NCI-H1092 treated with DMSO at 0.1 percent for 48 hours (cell line): ENCODE measurements at places on chromosomes 13 and 19.

GRCh38 chr13:30763786-30764413 lies 28.6 kb downstream of the ALOX5AP start:
- DNase-seq: no peak

- DNase-seq: no peak
Observed at GRCh38 chr13:51684076-51684475, 99.8 kb downstream of the WDFY2 start.

DNA sequence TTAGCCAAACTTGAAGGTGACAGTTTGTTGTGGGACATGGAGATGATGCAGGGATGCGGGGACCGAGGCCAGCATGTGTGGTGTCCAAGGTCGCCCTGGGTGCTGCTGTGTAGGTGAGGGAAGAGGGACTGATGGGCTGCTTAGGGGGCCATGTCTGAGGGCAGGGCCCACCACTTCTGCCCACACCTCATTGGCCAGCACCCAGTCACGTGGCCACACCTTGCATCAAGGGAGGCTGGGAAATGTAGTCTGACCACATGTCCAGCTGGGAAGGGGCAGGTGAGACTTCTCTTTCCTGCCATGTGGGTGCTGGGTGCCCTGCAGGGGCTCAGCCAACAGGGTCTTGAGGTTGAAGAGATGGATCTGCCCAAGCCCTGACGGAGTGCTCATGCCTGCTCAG lies 88.9 kb downstream of the KDM4B start:
- DNase-seq: peak; percentile 72

GRCh38 chr13:97386801-97387484 lies 47.0 kb upstream of the RAP2A start:
- DNase-seq: no peak

DNA sequence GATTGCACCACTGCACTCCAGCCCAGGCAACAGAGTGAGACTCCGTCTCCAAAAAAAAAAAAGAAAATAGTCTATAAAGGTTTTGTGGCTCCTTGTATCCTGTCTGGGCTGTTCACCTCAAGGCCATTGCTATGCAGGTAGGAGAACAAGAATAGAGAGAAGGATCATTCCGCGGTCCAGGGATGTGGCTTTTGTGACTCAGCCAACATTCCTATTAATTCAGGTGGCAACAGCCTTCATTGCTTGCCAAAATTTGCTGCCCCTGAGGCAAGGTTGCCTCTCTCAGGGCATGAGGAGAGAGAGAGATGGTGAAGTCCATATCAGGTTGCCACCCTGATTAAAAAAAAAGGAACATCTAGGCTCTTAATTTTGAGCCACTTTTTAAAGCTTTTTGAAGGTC lies 8.0 kb downstream of the ZNF551 start:
- no peak for DNase-seq

DNA sequence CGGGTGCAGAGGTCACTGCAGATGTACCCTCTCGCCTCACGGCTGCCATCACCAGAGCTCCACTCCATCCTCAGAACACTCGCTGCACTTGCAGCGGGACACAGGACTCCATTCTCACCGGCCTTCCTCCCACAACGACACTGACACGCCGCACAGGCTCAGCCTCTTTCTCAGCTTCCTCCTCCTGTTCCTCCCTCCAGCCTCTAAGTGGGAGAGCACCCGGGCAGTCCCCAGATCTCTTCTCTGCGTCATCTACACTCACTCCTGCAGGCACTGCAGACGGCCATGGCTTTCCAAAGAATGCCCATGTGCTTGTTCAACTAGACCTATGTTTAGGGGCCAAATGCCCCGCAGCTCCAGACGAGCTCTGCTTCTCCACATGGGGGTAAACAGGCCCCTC lies 14.3 kb upstream of the FKRP start:
- no peak for DNase-seq

DNA sequence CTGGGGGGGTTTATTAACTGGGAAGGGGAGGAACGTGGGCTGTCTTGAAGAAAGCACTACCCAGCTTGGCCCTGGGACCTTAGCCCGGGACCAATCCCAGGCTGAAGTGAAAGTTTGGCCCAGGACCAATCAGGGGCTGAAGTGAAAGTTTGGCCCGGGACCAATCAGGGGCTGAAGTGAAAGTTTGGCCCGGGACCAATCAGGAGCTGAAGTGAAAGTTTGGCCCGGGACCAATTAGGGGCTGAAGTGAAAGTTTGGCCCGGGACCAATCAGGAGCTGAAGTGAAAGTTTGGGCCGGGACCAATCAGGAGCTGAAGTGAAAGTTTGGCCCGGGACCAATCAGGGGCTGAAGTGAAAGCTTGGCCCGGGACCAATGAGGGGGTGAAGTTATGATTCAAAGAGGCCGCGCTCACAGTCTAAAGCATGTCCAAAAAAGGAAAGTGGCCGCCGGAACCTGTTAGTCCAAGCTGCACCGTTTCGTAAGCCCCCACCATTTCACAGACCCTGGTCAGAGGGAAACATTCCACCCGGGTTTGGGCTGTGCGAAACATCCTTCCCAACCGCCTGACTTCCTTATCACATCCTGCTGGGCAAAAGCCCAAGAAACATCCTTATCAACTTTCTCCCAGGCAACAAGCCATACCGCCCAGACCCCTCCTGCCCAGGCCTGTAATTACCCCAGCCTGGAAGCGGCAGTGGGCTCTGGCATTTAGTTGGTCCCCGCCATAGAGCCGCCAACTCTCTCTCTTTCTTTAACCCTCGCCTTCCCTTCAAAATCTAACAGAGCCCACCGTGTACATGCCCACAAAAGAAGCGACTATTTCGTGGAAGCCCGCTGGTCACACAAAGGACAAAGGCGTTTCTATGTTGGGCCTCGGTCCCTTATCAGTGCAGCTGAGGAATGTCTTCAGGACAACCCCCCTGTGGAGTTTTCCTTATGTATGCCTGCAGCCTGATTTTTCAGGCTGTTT lies 1.1 kb downstream of the ZNF850 start:
- peak; percentile 40 for DNase-seq

GRCh38 chr13:76822698-76823267 lies 63.4 kb downstream of the KCTD12 start:
- no peak for DNase-seq

DNA sequence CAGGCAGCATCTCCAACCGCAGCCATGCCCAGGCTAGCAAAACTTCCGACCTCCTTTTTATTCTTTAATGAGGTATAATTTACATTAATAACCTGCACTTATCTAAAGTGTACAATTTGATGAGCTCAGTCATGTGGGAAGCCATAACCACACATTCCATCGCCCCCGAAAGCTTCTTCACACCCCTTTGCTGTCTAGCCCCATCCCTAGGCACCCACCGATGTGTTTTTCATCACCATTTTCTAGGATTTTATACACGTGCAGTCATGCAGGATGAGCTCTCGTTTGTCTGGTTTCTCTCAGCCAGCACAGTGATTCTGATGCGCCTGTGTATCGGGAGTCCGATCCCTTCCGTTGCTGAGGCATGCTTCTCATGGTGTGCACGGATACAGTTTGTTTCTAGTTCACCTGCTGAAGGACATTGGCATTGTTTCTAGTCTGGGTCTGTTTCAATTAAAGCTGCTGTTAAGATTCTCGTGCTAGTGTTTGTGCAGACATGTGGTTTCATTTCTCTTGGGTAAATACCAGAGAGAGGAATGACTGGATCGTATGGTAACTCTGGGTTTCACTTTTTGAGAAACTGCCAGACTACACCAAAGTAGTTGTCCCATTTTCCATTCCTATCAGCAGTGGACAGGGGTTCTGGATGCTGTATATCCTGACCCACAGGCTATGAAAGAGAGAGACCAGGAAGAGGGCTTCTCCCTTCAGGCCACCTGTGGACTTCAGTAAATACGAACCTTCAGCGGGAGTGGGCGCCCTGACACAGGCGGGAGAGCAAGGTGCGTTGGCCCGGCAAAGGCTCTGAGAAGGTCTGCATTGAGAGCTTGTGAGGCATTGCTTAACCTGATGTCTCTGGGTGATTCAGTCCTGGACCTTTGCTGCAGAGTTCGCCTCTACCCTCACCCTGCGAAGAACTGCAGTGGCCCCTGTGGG lies 4.9 kb downstream of the AP1M1 start:
- no peak for DNase-seq

DNA sequence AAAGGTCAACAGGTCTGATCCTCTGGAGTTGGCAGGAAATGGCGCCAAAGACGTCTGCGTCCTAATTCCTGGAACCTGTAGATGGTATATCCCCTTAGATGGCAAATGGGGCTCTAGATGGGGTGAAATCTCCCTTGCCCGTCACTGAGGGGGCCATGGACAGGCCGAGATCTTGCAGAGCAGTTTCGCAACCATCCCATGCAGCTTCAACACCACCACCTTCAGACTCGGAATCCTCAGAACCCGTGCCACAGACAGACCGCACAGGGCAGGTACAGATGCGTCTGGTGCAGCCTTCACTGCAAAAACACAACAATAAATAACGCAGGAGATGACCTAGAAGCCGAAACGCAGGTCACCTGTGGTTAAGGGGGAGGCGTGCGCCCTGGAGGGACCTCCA lies 17.7 kb downstream of the REXO1 start:
- DNase-seq: no peak

DNA sequence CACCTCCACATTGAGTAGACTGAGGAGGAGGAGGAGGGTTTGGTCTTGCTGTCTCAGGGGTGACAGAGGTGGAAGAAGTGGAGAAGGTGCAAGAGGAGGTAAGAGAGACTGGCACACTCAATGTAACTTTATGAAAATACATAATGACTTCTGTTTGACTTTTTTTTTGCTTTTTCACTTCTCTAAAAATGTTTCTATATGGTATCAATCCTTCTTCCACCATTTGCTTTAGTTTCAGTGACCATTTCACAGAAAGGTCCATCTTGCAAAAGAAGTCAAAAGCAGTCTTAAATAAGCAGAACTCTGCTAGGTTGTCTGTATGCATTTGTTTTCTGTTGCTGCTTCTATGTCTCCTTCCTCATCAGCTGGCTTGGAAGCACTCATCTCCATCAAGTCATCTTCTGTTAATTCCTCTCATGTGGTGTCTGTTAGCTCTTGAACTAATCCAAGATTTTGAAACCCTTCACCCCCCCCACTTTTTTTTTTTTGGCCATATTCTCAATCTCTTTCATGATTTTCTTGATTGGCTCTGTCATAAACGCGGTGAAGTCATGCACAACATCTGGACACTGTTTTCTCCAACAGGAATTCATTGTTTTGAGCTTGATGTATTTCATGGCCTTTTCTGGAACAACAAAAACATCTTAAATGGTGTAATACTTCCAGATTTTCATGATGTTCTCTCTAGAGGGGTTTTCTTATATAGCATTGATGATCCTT lies 80.8 kb downstream of the KL start:
- DNase-seq: no peak

DNA sequence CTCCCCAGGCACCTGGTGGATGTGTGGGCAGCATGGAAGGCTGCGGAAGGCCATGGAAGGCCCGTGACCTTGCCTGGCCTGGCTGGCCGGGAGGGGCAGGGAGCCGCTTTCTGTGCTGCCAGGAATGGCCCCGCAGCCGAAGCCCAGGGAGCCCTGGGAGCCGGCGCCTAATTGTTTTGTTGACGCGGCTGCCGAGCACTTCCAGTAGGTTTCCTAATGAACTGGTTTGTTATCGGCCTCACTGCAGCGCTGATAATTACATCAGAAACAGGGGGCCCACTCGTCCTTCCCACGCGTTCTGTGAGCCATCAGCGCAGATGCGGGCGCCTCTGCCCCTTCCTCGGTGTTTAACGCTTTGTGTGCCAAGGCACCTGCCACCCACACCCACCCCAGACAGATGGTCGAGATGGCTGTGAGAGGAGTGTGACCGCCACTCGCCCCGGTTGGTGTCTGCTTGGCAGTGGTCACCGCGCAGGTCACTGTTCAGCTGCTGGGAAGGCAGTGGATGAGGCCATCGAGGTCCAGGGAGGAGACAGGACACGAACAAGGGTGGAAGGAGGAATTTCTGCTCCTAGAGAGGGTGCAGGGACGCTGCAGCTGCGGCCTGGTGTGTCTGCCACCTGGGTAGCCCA lies 124.5 kb downstream of the KDM4B start:
- DNase-seq: peak; percentile 62
